ENCODE measurements at places on chromosomes 5 and 9.
A peak's percentile ranks its signal among the peaks of the same experiment; 100 is the strongest.

DNA sequence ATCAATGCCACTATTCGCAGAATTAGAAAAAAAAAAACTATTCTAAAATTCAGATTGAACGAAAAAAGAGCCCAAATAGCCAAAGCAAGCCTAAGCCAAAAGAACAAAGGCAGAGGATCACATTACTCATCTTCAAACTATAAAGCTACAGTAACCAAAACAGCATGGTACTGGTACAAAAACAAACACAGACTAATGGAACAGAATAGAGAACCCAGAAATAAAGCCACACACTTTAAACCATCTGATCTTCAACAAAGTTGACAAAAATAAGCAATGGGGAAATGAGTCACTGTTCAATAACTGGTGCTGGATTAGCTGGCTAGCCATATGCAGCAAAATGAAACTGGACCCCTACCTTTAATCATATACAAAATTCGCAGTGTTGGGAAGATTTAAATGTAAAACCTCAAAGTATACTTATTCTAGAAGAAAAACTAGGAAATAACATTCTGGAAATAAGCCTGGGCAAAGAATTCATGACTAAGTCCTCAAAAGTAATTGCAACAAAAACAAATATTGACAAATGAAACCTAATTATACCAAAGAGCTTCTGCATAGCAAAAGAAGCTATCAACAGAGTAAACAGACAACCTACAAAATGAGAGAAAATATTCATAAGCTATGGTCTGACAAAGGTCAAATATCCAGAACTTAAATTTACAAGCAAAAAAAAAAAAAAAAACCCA lies 153.7 kb downstream of the NDUFS4 start:
- no peak for DNase-seq

DNA sequence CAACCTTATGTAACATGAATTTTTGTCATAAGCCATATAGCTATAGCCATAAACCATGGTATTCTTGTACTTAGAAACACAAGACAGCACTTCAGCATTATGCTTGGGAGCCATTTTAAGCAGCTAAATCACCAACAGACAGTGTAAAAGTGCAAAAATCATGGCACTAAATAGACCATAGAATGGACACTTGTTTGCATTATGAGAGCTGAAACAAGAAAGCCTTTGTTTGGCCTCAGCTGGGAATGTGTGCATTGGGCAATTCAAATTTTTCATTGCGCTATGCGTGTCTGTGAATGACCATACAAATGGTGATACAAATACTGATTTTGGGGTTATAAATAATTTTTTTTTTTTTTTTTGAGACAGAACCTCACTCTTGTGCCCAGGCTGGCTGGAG lies 23.7 kb downstream of the KDM4C start:
- DNase-seq: no peak

- no peak for DNase-seq
These were observed 23.7 kb downstream of the CCDC171 start for GRCh38 chr9:15576350-15577050.

GRCh38 chr9:7976856-7977255 lies 177.3 kb upstream of the DMAC1 start:
- DNase-seq: no peak

DNA sequence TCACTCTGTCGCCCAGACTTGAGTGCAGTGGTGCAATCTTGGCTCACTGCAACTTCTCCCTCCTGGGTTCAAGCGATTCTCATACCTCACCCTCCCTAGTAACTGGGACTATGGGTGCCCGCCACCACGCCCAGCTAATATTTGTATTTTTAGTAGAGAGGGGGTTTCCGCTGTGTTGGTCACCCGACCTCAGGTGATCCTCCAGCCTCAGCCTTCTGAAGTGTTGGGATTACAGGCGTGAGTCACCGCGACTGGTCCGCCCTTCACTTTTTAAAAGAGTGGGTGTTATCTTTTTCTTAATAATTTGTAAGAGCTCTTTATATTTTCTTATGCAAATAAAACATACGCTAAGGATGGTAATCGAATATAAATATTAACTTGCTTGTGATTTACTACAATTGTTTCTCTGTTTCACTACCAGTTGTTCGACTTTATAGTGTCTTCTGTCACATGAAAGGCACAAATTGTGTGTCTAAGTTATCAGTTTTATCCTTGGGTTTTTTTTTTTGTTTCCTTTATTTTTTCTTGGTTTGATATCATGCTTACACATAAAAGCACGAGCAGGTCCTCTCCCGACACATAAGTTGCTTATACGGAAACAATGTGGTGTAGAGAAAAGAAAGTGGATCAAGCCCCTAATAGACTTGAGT lies 1.9 kb upstream of the GPBP1 start:
- DNase-seq: no peak

DNA sequence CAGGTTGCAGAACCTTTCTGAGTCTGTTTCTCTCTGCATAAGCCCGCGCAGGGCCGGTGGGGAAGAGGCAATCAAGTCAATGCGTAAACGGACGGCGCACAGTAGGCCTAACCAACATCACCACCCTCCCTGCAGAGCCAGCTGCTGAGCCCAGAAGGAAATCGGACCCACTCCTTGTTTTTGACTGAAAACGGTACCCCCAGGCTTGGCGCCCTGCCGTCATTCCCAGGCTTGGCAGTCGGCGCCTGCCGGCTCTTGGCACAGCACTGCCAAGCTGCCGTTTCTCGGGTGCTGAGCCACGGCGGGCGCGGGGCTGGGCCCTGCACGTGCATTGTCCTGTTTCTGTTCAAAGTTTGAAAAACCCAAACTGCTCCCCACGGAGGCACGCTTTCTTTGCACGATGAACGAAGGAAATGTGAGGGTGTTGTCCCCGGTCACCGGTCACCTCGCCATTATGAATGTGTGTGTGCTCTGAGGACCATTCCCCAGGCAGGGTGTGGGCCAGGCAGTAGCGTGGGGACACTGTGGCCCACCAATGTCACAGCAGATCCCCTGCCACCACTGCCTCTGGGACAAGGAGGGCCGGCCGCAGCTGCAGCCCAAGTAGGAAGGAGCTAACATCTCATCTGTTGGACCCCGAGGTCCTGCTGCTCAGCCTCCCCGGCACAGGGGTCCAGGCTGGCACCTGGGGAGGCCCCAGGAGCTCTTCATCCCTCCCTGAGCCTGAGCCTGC lies 20.1 kb downstream of the FIBCD1 start:
- DNase-seq: no peak

GRCh38 chr9:113592876-113593575 lies 129.5 kb downstream of the RGS3 start:
- no peak for DNase-seq

- peak; percentile 54 for DNase-seq
These were observed 1.5 kb downstream of the VAV2 start for GRCh38 chr9:133990366-133991213.

DNA sequence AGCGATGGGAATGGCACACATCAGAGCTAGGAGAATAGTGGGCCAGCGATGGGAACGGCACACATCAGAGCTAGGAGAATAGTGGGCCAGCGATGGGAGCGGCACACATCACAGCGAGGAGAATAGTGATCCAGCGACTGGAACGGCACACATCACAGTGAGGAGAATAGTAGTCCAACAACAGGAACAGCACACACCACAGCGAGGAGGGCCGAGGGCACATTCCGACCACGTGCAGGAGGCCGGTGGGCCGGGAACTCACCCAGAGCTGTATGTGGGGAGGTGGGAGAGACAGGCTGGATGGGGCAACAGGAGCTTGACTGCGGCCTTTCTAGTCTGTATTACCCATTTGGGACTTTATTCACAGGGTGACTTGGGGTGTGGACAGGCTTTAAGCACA lies 271.1 kb upstream of the IRX4 start:
- no peak for DNase-seq

- DNase-seq: no peak
These were observed 8.5 kb downstream of the CDX1 start for GRCh38 chr5:150175076-150175475.
